ENCODE measurements at places on chromosomes 3 and 15.

DNA sequence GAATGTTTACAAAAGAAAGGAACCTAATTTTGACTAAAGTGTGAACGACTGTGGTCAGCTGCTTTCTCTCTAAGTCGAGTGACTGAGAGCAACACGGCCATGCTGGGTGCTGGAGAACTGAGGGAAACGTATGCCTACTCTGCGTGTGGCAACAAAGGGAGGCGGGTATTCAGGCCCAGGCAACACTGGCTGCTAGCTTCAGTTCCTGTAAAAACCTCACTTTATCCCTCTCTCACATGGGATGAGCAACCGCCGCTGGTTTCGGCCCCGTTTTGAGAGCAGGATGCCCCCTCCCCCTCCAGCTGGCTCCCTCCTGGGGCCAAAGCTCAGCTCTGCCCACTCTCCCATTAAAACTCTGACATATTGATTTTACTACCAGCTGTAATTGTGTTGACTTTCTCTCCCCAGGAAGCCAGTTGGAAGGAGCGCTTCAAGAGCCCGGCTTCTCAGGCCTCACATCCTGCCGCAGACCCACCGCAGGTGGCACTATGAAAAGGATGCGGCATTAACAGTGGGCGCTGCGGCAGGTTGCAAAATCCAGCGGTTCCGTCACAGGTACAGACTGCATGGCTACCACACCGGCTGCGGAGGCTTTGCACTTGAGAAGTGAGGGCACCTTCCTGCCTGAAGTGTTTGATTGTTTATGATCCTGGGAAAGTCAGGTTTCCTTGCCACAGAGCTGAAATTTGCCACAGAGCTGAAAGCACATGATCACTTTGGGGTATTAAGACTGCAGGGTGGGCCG lies 12.7 kb downstream of the PLXND1 start:
- no peak for DNase-seq

DNA sequence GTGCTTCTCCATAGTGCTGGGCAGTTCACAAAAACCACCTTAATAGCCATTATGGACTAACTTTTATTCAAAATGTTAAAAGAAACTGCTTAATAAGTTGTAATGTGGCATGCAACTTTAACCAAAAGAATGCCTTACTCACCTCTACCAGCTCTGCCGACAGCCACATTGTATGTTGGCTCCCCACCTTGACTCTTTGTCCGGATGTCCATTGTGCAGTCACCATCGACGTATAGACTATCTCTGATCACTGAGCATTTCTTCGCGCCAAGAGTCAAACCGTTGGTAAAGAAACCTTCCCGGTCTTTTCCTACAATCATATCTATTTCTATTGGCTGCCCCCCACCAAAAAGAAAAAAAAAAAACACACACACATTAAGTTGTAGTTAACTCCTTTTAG lies 2.5 kb downstream of the PFN2 start:
- DNase-seq = no peak

DNA sequence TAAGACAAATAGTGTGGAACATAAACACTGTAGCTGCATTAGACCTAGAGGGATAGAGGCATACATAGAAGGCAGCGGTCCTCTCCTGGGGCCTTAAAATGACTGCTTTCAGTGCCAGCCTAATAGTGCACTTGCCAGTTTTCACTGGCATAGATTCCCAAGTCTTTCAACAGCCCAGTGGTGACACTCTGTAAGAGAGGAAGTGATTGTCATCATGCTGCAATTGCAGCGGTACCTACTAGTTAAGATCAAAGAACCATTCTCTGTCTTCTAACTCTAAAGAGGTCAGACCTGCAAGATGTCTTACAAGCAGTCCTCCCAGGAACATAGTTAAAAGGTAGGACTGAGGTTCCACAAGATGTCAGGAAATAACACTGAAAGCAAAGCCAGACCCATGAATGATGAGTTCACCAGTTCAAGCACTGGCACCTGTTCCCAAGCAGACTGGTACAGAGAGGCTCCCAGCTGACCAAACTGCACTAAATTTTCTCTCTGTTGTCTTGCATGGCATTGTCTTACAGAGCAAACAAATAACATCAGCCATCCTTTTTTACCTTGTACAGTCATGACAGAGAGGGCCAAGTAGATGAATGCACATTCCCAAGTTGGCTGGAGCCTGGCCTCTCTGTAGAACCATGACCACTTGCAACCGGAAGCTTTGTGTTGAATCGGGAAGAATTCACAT lies 100.5 kb upstream of the SKOR1 start:
- DNase-seq = no peak

- DNase-seq = no peak
Measured at GRCh38 chr3:196440041-196440537, 7.9 kb upstream of the UBXN7 start.

DNA sequence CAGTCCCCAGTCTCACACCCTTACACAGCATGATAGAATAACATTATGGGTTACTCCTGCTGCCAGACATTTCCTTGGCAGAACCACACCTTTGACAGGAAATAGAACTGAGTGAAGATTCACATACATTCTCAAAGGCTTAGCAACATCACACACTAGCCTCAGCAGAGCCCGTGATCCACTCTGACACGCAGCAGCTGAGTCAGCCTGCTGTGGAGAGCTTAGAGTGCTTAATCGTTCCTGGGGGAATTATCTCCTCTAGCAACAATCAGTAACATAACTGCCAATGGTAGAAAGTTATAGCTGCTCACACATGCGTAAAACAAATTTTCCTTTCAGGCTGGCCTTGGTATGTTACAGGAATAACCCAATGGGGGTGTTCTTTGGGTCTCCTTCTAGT lies 382.1 kb downstream of the GAP43 start:
- no peak for DNase-seq

- no peak for DNase-seq
Measured at GRCh38 chr15:89034305-89034704, 54.0 kb upstream of the ABHD2 start.

GRCh38 chr3:151434151-151434890 lies 26.5 kb downstream of the IGSF10 start:
- DNase-seq = no peak

- DNase-seq = no peak
Measured at GRCh38 chr3:38980938-38981337, 70.8 kb downstream of the SCN11A start.

DNA sequence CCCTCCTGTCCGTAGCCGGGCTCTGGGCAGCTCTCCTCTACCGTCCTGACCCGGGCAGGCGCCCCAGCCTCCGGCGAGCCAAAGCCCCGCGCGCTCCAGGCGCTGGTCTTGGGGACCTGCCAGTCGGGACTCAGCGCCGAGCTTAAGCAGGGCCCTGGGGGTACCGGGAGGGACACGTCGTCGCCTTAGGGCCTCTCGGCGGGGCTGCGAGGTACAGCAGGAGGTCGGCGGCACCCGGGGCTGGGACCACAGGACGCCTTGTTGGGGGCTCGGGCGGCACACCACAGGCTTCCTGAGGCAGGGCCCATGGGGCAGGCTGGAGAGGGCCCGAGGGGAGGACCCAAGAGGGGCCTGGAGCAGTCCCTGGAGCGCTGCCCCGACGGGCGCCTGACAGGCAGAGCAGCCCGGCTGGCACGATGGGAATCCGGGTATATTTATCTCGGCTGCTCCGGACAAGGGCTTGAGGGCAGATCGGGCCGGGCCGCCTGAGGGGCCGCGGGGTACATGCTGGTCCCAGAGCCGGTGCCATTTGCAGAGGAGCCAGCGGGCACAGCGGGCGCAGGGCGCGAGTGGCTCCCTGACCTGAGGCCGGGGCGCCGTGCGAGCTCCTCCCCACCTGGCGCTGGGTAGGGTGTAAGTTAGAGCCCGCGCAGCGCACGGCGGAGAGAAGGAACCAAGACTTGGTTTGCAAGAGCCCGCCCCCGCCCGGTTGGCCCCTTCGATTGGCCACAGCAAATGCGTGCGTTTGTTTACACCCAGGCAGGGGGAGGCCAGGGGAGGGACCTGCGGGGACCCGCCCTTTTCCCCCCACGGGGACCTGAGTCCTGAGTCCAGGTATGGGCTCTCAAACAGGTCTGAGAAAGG lies 574 bp downstream of the SLC38A3 start:
- DNase-seq = no peak

- DNase-seq = no peak
Measured at GRCh38 chr3:196662711-196663571, 23.4 kb downstream of the NRROS start.

- no peak for DNase-seq
Measured at GRCh38 chr3:20739814-20740213, 553.8 kb upstream of the SGO1 start.

GRCh38 chr3:69671082-69671952 lies 67.9 kb upstream of the MITF start:
- DNase-seq = no peak

DNA sequence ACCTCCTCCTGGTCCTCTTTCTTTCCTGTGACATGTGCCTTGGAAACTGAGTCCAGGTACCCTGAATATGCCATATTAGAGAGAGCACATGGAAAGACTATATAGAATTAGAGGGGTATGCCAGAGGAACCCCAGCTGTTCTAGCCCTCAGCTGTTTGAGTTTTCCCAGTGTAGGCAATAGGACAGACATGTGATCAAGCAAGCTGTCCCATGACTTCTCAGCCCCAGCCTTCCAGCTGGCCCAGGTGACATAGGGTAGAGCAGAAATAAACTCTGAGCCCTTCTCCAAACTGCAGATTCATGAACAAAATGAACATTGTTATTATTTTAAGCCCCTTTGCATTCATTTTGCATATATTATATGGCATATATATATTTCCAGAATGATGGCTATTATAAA lies 118.7 kb downstream of the PPM1L start:
- DNase-seq = no peak

DNA sequence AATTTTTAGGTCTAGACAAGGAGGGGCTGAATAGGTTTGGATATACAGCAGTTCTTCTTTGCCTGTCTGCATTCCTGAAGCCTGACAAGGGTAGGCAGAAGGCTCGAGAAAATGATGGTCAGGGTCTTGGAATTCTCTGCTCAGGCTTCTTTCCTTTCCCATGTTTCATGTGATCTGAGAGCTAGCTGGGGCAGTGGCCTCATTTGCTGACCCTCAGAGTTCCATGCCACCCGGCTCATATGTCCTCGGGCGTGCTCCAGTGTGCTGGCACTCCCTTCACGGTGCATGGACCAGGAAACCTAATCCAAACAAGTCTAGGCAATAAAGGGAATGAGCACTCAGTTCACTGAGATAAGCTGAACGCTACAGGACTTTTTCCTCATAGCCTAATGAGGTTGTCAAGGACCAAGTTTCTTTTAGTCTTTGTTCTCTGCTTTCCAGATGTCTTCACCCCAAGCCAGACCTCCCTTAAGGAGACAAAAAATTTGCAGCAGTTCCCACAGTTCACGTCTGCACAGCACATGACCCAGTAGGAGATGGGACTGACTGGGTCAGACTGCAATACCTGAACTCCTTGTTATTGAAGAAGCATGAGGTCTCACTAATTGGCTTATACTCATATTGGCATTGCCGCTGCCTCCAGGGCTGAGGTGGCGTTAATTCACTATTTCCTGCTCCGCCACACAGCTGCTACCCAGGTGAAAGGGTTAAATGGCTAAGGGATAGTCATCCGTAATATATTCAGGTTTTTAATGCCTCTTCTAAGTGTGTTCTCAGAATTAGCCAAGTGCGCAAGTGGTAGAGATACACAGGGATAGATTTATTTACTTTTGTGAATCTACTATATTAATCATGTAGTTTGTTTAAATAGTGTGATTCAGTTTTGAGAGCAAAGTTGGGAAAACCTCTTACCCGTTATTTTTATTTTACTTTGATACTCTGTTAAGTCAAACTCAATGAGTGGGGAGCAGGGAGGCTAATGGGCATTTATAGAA lies 15.3 kb upstream of the RTP4 start:
- no peak for DNase-seq

DNA sequence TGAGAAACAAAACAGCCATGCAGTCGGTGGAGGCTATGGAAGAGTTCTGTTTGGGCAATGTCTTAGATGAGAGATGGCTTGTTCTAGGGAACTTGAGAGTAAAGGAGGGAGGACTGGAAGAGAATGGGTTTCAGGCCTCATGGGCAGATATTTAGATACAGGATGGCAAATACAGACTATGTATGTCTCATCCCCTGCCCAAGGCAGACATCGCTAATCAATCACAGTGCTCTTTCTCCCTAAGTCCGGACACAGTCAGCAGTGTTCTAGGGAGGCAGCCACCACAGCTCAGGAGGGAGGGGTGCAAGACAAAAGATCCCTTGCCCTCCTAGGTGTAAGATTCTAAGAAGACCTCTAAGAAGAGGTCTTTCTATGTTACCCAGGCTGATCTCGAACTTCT lies 159.3 kb upstream of the TLE3 start:
- no peak for DNase-seq

GRCh38 chr3:116579840-116580239 lies 129.7 kb upstream of the TUSC7 start:
- no peak for DNase-seq

GRCh38 chr15:25710184-25710583 lies 152.9 kb downstream of the ATP10A start:
- peak; percentile 6 for DNase-seq

- DNase-seq = no peak
Measured at GRCh38 chr3:76724706-76725105, 315.2 kb upstream of the ROBO2 start.

DNA sequence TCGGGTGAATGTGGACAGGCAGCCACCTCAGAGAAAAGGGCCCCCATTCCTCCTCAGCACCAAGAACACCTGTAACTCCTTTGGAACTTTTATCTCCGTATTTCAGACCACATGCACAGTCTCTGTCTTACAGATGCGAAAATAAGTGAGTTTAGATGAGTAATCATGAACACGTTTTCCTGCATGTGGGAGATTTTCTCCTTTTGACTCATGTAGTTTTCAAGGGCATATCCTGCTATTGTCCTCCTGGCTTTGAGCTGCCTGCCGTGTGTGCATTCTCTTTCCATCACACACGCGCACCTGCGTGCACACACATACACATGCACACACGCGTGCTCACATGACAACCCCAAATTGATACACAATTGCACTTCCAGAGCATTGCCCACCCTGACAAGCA lies 239.2 kb downstream of the GABRG3 start:
- DNase-seq = no peak

GRCh38 chr15:29194866-29195265 lies 74.8 kb downstream of the NSMCE3 start:
- DNase-seq = no peak

GRCh38 chr3:81863756-81864155 lies 102.3 kb upstream of the GBE1 start:
- no peak for DNase-seq

DNA sequence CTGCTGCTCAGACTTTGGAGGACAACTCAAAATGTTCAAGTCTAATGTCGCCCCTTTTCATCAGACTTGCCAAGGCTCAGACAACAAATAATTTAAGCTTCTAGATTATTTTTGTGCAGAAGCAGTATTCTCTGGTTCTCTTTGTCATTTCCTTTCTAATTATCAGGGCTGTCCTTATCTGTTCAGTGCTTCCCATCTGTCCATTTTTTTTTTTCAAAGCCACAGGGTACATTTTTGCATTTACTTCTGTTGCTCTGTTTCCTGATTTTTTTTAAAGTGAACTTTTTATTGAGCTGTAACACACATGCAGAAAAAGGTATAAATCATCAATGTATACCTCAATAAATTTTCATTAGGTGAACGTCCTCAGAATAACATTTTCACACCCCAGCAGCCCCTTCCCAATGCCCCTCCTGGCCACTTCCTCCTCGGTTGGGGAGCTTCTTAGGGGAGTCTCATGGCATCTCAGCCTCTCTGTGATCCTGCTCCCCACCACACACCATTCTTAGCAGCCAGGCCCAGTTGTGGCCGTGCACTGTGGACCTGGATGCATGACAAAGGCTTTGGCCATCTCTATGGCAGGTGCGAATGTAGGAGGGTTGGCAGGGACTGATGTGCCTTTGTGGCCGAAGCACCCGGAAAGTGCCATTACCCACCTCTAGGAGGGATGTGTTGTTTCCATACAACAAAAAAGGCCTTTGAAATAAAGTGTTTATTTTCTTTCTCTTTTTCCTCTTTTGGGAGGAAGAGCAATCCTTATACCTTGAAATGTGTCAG lies 303.5 kb upstream of the LRRFIP2 start:
- DNase-seq = no peak

GRCh38 chr15:73794443-73795133 lies 41.4 kb upstream of the INSYN1 start:
- no peak for DNase-seq
